Right ventricle myocardium inferior (tissue), 1 donor: ENCODE measurements at places on chromosomes 6 and 20.
A peak's percentile ranks its signal among the peaks of the same experiment; 100 is the strongest.

DNA sequence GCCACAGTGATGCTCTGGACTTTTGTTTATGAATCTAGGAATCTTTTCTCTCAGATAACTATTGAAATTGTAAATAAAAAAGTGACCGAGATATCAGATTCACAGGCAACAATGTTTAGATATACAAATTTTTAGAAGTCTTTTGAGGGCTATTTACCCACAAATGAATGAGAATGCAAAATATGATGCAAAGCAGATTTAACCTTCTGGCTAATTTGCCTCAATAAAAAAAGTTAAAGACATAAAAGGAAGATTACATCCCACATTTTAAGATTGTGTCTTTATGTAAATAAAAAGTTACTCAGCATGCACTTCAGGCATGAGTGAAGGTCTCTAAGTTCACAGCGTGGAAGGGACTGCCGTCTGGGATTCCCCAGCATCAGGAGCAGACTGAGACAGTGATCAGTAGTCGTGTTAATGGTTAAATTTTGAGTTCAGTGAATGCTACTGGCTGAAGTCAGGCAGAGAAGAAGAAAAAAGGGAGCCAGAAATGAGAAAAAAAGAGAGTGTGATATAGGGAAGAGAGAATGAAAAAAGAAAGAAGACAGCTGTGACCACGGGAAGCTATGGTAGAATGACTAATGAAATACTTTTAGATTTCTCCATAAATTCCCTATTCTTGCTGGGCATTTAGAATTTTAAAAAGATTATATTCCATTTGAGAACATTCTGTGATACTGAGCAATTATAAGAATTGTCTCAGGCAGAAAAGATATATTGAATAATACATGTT is 93.6 kb downstream of the MYB start:
- no peak for DNase-seq

GRCh38 chr6:167100241-167100674 is 22.6 kb upstream of the CCR6 start:
- DNase-seq: no peak

GRCh38 chr20:1863296-1863695 is 31.9 kb upstream of the SIRPA start:
- no peak for DNase-seq

DNA sequence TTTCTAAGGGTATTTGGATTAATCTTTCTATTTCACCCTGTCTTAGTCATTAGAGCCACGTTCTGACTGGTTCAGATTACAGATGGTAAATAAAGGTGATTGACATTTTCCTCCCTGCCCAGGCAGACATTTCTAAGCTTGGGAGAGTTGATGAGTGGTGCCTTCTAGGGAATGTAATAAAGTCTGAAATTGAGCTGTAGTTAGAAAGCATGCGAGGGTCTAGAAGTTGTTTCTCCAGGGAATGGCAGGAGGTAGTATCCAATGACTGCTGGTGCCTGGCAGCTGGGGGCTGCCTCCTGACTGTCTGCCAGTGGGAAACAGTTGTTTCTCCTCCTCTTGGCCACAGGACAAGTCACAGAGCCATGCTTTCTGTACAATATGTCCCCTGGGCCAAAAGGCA is 14.6 kb downstream of the EDN3 start:
- no peak for DNase-seq

DNA sequence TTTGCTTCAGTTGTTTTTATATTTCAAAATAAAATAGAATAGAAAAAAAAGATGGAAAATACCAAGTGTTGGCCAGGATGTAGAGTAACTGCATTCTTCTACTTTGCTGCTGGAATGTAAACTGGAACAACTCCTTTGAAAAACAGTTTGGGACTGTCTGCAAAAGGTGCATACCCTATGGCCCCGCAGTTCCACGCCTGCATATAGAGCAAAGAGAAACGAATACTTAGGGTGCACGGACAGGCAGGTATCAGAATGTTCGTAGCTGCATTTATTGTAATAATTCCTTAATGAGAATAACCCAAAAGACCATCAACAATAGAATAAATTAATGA is 603 bp upstream of the RAB23 start:
- no peak for DNase-seq

DNA sequence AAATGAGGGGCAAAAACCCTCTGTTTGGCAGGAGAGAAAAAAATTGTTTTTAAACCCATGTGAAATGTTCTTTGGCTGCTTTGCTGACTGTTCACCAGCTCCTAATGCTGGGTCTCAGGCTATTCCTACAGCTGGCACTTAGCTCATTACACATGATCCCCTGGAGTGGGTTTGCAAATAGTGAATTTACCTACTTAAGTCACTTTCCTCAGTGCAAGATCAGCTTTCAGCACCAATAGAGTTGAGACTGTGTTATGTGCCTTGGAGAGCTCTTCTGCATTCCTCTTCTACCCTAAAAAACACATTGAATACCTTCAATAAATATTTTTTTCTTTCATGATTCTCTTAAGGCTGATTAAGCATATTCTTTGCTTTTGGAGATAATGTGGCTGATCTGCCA is 58.4 kb upstream of the PRDM1 start:
- DNase-seq: no peak

DNA sequence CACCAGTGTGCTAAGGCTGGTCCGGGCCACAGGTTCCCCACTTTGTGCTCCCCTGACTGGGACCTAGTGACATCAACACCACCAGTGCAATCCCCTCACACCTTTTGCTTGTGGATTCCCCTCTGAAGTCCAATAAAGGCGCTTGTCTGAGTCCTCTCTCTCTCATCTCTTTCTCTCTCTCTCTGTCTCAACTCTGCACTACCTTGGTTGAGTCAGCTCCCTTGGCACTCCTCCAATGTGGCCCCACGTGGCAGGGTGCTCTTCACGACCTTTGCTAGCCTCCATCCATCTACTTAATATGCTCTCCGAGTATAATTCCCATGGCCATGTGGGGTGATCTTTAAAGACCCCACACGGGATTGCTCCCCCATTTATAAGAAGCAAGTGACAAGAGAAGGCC is 385.0 kb downstream of the CD83 start:
- DNase-seq: no peak

DNA sequence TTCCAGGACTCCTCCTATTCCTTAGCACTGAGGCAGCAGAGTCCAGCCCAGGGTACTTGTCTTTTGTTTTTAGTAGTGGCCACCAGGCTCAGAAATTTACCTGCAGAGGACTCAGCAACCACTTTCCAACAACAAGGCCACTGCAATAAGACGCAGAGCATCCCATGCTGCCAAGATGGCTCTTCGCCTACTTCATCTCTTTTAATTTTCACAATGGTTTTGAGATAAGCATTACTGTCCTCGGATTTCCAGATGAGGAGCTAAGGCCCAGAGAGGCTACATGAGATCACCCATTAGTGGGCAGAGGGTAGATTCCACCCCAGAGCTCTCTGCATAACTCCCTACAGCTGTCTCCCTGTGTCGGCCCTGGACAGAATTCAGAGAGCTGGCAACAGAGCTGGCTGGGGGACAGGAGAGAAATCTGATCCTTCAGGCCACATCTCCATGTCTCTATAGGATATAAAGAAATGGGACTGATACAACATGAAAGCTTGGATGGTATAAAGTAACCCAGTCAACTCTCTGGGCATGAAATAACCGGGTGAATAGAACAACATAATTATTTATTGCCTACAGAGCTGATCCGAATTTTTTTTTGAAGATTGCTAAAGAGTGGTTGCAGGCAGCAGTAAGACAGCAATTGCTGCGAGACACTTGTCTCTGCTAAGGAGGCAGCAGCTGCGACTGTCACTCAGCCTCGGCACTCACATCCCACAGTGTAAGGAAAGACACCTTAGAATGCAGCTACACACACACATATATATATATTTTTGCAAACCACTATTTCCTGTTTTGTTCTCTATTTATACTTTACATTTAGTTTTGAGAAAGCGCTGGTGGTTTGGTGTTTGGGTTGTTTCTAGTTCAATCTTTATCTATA is 37.2 kb downstream of the SCML4 start:
- DNase-seq: no peak

DNA sequence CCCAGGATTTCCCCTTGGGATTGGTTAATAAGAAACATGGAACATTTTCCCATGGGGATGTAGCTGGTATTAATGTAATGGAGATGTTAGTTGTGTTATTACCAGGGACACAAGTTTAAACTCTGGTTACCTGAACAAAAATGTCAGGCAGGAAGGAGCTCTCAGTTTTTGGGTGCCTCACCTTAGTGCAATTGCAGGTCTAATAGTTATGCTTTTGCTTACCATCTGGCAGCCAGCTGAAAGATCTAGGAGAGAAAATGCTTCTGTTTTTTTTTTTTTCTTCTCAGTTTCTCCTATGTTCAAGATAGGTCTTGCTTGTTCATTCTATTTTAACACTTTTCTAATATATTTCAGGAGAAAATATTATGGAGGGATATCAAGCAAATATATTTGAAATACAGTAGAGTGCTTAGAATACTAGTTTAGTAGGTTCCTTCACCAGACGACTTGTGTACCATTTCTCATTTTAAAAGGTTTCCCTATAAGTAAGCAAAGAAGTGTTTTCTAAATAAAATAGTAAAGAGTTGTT is 4.2 kb upstream of the UBE2J1 start:
- DNase-seq: no peak

- no peak for DNase-seq
Observed at GRCh38 chr6:135465903-135466302, 31.6 kb downstream of the AHI1 start.

GRCh38 chr6:150925976-150926375 is 60.5 kb downstream of the MTHFD1L start:
- DNase-seq: no peak

- DNase-seq: peak; percentile 11
Observed at GRCh38 chr6:170047823-170048222, 243.1 kb downstream of the DLL1 start.

DNA sequence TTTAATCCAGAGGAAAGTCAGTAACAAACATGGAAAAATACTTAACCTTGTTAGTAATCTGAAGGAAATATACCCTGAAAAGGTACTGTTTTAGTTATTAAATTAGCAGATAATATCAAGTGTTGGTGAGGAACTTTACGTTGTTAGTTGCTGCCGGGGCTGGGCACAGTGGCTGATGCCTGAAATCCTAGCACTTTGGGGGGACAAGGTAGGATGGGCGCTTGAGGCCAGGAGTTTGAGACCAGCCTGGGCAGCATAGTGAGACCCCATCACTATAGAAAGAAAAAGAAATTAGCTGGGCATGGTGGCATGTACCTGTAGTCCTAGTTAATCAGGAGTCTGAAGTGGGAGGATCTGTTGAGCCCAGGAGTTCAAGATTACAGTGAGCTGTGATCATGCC is 72.7 kb upstream of the DYNLRB1 start:
- DNase-seq: no peak

DNA sequence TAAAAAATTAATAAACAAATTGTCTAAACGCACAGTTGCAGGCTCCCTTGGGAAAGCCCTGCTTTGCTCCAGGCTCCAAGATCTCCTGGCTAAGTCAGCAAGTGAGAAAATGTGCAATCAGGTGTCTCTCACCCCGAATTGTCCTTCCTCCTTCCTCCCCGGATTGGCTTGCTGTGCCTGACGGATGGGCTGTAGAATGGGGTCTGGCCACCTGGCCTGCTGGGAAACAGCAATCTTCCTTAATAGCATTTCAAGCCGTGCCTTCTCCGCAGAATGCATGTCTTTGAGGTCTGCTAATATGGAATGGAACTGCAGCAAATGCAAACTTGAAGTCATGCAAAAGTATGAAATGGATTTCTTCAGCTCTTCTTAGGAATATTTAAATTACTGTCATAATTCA is 43.7 kb upstream of the CDKAL1 start:
- DNase-seq: no peak

- DNase-seq: peak; percentile 81
Observed at GRCh38 chr6:119078376-119079282, at the start of gene FAM184A. FAM184A (minus strand) TSS chr6:119078664; CDS start chr6:119078299, 365 bp downstream.

GRCh38 chr20:58965270-58966064 is 15.6 kb upstream of the NELFCD start:
- no peak for DNase-seq

GRCh38 chr20:17709361-17710293 is 9.9 kb downstream of the BANF2 start:
- no peak for DNase-seq

DNA sequence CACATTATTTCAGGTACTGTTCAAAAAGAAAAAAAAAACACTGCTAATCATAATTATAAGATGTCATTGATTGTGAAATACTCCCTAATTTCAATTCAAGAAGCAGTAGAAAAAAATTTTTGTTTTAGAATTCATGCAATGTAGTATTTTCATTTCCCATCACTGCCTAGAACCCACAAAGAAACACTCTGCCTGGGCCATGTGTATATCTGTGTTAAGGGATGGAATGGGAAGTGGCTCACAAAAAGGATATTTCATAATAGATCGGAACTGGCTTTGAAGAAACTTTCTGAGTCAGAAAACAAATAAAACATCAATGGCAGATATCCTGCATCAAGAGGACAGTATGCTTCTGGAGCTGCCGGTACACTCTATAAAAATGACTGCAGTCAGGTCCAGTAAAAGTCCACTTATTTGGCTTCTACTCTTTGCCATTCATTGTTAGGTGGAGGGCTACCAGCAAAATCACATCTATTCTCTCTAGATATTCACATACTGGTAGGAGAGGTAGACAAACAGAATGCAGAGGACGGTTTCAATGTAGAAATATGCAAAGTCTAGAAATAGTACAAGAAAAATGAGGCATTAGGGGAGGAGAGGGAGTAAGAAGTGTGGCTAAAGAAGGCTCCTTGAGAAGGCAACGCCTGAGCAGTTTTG is 135.0 kb upstream of the TNFAIP3 start:
- DNase-seq: no peak

GRCh38 chr20:14700639-14700960 is 363.2 kb upstream of the FLRT3 start:
- no peak for DNase-seq

DNA sequence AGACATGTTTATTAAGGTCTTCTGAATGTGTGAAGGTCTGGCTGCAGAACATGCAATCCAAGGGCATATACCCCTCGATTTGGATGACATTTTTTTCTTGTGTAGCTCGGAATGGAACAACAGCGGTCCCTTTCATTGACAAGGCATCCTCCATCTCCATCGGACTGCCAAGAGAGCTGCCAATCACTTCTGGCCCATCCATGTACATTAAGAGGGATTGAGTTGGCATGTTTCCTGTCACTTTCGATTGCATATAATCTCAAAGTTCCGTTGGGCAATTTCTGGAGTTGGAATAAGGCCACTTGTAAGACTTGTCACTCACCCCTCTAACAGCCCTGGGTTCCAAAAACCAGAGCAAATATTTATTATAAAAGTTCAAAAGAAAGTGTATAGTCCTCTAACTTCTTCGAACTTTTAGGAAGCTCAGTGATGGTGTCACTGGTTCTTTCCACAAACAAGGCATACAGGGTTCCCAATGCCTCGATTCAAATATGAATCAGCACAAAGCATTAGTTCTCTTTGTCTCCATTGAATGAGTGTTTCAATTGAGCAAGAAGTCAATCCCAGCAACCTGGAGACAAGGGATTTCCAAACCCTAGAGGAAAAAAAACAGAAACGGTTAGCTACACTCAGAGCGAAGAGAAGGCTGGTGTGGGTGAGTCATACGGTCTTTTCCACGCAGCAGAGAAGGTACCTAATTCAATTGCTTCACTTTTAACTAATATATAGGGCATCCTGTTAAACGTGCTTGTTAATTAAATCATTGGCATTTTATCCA is 10.9 kb downstream of the ZNF217 start:
- no peak for DNase-seq
